Activated T-cell treated with anti-CD3 and anti-CD28 coated beads, Interleukin-2, amount 50 U/mL, for 48 hours (primary cell): ENCODE measurements at places on chromosomes 1 and 21.

- no peak for DNase-seq
These were observed 62.5 kb downstream of the MORN1 start for GRCh38 chr1:2328676-2329455.

DNA sequence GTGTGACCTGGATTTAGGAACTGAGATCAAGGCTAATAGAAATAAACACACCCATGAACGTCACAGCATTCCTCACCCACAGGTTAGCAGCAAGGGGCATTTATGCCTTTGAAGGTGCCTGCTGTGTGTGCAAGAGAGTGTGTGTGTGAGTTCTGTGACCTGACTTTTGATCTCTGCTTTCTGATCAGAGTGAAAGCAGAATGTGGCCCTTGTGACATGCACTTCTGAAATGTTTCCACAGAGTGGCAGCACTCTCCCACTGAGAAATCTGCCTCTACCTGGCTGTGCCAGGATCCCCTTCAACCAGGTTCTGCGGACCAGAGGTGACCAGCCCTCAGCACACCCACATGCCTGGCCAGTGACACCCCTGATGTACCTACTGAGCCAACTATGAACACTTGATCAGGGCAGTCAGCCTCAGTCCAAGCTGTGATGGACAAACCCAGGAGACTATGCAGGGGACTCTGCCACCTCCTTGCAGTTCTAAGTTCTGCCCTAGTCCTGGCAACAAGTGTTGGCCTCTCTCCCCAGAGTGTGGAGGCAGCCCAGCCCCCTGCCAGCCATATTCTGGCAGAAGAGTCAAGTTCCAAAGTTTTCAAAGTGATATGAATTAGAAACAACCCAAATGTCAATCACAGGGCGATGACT lies 41.0 kb downstream of the RXRG start:
- DNase-seq: peak; percentile 34

GRCh38 chr1:81452693-81453366 lies 347.9 kb upstream of the ADGRL2 start:
- no peak for DNase-seq

- DNase-seq: no peak
These were observed 122.9 kb upstream of the GALNT2 start for GRCh38 chr1:229943988-229944743.

- DNase-seq: no peak
These were observed 16.5 kb downstream of the BACH1 start for GRCh38 chr21:29315131-29315749.

DNA sequence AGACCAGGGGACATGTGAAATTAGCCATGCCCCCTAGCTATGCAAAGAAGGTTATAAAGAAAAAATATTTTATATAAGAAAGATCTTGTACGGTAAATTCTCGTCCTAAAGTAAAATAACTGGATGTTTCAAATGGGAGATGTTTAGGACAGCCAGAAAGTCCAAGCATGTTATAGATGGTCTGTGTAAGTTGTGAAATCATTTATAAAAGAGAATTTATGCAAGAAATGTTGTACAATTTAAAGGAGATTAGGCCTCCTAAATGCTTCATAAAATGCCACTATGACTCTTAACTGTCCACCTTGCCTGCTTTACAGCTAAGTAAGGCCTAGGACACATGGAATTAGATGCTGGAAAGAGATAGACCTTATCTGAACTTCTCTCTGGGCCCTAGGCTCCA lies 118.1 kb upstream of the POGK start:
- DNase-seq: no peak

- DNase-seq: no peak
These were observed 1.4 kb downstream of the DENND1B start for GRCh38 chr1:197773856-197774255.

GRCh38 chr1:16209847-16210407 lies 2.5 kb downstream of the ARHGEF19 start:
- no peak for DNase-seq

DNA sequence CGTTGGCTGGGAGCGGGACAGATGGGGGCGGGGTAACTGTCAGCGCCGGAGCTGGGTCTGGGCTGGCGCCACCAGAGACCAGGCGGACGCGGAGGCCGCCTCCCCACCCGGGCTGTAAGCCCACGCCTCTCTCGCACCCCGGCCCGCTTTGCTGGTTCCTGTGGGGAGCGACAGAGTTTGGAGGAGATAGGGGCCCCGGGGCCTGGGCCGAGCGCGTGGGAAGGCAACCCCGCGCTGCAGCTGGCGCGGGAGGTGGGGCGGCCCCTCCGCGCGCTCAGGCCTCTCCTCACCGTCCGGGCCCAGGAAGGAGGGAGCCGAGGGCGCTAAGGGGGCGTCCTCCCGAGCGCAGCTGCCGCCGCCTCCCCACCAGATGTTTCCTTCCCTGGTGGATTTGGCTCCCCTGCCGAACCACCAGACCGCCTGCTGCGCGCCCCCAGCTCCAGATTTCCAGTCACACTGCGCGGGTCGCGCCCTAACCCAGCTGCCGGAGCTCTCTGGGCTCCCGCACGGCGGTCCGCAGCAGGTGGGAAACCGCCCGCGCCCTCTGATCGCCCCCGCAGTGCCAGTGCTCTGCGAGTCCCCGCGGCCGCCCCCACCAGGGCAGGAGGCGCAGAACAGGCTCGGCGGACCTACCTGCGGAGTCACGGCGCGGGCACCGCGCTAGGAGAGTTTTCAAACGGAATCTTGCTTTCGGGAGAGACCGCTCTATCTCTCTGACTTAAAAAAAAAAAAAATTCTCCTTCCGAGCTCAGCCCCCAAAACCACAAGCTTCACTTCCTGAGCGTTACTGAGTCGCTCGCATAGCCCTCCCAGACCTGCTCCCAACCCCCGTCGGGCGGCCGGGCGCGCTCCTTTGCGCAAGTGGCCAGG lies 1.1 kb downstream of the GFI1 start:
- DNase-seq: peak; percentile 94

DNA sequence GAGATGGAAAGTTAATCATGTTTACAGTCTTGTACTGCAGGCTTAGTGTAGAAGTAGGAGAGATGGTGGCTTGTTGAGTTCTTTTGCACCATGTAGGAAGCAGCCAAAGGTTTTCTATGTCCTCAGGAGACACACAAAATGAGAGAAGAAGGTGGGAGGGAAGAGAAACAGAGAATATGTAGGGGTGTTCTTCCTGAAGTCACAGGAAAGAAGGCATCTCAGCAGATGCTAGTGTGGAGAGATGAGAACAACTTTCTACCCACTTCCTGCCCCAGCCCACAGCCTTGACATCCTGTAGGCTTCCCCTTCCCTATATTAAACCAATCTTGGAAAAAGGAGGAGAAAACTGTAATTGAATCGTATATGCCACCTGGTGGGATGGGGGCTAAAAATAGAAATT lies 217.0 kb downstream of the S1PR1 start:
- DNase-seq: no peak

- peak; percentile 33 for DNase-seq
These were observed 720 bp downstream of the PSMB2 start for GRCh38 chr1:35640380-35641232.

DNA sequence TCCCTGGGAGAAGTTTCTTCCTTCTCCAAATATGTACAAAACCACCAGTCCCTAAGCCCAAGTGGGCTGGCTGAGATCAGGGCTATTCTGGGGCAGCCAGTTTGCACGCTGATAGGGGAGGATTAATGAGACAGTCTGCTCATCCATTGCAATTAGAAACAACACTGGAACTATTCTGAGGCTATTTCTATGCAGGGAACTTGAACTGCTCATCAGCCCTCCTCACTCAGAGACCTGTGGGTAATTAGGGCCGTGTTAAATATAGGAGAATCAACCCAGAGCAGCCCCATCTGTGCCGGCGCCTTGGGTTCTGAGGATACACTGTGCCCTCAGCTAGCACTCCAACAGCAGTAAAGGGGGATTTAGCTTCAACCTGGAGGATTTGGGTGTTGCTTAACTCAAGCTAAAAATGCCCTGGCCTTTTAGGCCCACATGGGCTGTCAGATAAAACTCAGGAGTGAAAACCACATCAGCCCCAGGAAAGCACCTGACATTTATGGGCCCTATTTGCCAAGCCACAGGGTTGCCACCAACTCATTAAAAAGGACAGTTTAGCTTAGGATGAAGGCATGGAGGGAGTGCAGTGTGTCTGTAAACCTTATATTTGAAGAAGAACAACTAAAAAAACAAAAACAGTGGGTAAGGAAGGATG lies 53.9 kb downstream of the DUSP10 start:
- DNase-seq: no peak

DNA sequence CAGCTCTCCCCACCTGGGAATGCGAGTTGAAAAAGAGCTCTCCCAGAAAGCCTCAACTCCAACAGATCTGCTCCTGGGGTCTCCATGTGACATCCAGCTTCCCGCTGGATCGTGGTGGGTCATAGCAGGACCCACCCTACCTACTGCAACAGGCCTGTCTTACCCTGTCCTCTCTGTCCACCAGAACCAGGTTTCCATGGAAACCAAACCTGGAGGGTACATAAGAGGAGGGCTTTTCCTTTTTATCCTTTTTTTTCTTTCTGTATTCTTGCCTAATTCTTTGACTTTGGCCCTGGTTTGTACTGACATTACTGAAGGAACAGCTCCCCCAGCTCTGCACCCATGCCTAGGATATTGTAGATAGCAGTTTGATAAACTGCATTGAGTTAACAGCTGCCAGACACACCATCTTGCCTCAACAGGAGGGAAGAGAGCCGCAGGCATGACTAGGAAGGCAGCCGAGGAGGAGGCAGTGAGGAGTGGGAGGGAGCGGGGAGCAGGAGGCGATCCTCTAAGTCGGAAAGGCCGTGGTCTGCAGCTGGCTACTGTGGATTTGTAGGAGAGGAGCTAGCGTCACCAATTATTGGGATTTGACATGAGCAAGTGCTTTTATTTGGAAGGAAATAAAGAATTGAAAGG lies 9.7 kb upstream of the FMOD start:
- DNase-seq: no peak

DNA sequence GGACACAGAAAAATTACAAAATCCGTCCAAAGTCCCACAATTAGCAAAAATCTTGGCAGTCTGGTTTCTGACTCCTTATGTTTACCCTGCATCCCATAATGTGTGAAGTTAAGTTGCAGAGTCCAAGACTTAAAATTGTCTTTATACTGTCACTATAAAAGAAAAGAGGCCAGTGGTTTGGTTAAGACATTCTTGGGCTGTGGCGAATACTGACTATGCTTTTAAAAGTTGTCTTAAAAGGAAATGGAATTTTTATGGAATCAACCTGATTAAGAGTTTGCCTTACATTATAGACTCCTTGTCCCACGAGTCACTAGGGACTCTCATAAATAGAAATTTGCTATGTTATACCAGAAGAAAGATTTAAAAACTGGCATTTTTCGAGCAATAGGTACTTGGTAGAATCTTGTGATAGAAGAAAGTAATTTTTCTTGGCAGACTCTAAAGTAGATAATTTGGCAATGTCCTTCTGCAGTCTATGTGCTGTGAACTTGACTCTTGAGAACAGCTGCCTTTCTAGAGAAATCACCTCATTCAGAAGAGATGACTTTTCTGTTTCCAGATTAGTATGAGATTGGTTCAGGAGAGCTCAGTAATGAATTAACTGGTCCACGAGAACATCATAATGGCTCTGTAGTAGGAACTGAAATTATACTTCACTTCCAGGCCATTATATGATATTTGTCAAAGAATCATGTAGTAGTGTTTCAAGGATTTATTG lies 31.8 kb downstream of the NTNG1 start:
- no peak for DNase-seq

GRCh38 chr1:39086865-39087409 lies 60.8 kb downstream of the NDUFS5 start:
- no peak for DNase-seq

DNA sequence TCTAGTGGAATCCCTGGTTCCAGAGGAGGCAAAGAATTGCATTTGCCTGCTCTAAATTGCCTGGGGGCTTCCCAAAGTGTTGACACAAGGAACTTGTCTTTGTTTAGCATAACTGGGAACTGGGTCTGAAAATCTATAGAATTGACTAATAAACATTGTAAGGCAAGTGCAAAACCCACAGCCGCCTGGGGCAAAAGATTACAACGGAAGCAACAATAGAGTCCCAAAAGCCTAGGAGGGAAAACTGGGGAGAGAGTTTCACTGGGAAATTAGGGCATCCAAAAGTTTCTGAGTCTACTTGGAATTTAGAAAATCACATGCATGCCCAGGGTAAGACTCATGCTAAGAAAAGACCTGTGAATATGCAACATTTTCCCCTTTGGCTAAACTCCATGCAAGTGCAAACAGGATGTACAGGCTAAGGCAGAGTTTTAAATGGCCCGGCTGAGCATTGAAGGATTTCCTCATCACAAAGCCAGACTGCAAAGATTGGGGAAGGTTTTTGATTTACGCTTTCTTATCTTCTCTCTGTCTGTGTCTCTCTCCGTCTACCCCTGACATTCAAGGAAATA lies 725.3 kb upstream of the NCAM2 start:
- no peak for DNase-seq

DNA sequence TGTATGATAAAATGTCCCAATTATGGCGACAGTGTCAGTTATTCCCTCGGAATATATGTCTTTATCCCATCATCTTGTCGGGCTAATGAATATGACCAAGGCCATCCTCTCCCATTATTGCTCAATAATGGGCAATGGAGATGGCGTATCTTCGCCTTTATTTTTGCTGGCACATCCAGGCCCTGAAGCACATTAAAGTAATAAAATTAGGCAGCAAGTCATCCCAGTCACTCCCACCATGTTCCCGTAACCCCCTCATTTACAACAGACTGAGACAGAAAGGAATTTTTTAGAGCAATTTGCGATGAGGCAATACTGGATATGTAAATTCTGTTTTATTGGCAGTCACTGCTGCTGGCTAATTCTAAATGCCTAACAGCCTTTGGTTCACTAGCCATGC lies 35.3 kb downstream of the CLIC6 start:
- no peak for DNase-seq

DNA sequence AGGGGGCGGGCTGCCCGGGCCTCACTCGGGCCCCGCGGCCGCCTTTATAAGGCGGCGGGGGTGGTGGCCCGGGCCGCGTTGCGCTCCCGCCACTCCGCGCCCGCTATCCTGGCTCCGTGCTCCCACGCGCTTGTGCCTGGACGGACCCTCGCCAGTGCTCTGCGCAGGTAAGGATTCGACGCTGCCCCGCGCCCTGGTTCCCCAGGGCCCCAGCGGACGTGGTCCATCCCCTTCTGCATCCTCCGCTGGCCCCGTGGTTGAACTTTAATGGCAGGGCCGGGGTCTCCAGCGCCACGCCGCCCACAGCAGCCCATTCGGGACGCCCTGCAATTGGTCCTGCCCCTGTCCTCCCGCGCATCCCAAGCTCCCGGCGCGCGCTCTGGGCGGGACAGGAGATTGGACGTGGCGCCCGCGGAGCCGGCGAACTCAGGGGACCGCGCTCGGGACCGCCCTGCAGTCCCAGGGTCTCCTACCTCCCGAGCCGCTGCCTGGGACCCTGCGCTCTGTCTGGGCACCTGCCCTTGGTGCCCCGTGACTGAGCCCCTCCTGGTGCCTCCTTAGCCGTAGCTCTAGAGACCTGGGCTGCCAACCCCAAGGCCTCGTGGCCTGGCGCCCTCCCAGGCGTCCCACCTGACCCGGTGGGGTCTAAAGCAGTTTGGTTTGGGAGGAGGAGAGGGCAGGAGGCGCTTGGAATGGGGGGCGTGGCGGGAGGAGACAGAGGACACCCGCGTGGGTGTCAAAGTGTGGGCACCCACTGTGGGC lies at the start of gene ALPL:
ALPL (plus strand) TSS at position 73 of the 762 bp plus-strand sequence. CDS start 44,659 bp downstream, outside the sequence.
- DNase-seq: no peak

- no peak for DNase-seq
These were observed 20.2 kb downstream of the COLGALT2 start for GRCh38 chr1:184017306-184017705.
